ENCODE measurements at places on chromosomes 3 and 15.
A peak's percentile ranks its signal among the peaks of the same experiment; 100 is the strongest.

DNA sequence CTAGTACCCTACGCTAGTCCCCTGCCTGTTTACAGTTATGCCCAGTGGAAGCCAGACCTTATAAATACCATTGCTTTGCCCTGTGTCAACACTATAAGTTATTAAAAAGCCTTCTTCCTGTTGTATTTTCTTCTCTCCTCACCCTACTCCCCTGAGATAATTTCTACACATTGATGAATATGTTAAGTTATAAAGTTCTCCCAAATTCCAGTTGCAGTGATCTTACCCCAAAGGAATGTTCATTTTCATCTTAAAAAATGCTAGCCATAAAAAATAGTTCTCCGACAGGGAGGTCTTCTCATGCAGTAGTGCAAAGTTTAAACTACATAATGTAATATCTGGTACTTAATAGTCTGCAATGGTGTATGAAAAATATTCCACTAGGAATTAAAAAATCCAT lies 58.6 kb downstream of the MAP2K5 start:
- no peak for DNase-seq

DNA sequence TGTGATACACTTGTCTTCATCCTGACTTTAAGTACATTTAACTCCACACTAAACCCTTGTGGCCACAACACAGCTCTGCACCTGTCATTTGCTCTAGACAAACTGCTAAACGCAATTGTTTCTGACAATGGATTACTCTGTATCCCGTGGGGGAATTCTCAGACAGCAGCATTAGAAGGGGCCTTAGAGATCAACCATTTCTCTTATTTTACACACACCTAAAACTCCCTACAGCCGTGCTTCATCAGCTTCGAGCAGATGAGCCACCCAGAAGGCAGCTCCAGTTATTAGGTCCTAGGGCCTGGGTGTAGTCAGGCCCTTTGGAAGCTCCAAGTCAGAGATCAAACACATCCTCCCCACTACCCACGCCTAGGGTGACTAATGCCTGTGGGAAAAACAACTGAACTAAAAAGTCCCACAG lies 1.3 kb upstream of the IL12A start:
- peak; percentile 24 for DNase-seq

DNA sequence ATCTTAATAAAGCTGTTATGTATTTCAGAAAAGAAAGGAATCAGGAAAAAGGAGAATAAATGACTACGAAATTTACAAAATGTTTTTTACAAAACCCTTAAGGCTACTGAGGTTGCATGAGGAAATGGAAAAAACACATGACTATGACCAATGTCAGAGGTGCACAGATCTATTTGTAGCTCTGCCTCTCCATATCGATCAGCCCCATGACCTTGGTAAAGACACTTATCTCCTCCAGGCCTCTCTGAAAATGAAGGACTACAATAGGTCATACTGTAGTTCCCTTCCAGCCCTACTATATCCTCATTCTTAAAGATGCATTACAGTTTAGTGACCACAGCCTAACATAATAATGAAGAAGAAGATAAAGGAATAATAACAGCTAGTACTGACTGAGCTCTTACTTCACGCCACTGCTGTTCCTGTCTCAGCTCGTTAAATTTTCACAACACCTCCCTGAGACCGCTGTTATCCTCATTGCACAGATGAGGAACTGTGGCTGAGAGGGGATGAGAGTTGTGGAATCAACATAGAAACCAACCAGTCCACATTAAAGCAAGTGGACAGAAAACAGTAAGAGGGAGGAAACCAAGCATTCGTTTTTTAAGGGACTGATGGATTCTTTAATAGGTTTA lies 163.2 kb downstream of the MAGI1 start:
- DNase-seq, result no peak

GRCh38 chr3:56762718-56763117 lies 39.0 kb downstream of the ARHGEF3 start:
- DNase-seq, result no peak

GRCh38 chr3:55766753-55767152 lies 279.6 kb upstream of the WNT5A start:
- DNase-seq, result no peak

DNA sequence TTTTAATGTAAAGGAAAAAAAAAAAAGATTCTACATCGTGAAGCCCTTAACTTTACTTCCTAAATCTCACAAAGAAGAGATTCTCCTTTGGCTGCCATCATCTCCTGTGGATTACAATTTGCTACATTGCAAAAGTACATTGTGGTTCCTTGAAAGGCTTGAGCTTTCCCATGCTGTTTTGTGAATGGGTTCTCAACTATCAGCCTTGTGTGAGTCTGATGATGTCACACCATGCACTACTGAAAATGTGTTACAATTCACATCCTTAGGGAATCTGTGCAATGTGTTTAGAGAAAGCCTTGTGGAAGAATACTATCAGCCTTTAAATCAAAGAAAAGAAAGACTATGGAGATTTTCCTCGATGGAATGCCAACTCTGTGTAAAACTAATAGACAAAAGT lies 510.0 kb upstream of the ALCAM start:
- no peak for DNase-seq

GRCh38 chr15:89632563-89633430 lies 22.5 kb downstream of the KIF7 start:
- no peak for DNase-seq

- DNase-seq, result no peak
Measured at GRCh38 chr3:187019542-187020072, 89.3 kb downstream of the ST6GAL1 start.

GRCh38 chr3:58588030-58588614 lies 10.9 kb upstream of the FAM107A start:
- peak; percentile 11 for DNase-seq

DNA sequence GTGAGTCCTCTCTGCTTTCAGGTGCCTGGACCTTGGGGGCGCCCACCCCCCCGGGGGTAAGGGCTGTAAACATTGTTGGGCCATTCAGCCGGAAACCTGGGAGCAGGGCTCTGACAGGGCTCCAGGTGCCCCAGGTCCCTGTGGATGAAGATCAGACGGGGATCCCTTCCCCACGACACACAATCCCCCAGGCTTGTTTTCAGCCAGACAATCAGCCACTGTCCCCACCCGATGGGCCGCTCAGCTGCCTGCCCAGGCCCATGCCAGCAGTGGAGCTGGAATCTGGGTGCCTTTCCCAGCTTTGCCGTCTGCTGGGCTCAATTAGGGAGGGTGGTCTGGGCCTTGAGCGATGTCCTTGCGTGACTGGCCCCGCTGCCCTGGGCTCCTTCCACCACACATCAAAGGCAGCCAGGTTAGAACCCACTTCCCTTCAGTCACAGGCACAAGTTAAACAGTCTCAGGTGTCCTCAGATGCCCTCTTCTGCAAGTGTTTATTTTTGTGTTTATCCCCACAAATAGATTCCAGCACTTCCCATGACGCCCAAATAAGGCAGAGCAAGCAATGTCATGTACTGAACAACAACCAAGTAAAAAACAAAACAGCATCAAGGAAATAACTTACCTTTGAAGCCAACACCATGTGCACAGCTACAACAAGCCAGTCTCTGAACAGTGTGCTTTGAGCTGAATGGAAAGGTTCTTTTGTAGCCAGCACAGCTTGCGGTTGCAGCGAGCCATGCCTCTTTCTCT lies 77.0 kb upstream of the ALDH1A3 start:
- DNase-seq, result no peak

DNA sequence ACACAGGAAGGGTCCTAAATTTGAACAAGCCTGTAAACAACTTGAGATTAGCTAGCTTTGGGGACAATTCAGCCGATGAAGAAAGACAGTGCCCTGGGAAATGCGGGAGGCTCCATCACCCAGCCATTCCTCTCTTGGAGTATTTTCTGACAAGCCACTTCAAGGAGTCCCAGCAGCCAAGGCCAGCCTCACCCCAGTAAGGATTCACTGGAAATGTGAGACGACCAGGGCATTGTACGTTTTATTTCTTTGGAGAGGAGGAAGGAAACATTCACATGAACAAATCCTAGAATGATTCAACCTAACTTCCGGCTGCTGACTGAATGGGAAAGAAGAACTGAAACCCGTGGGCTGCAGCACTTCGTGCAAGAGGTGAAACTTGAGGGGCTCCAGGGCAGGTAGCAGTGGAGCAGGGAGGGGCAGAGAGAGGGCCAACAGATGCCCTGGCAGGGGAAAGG lies 116.4 kb upstream of the ARHGEF3 start:
- DNase-seq, result peak; percentile 72

DNA sequence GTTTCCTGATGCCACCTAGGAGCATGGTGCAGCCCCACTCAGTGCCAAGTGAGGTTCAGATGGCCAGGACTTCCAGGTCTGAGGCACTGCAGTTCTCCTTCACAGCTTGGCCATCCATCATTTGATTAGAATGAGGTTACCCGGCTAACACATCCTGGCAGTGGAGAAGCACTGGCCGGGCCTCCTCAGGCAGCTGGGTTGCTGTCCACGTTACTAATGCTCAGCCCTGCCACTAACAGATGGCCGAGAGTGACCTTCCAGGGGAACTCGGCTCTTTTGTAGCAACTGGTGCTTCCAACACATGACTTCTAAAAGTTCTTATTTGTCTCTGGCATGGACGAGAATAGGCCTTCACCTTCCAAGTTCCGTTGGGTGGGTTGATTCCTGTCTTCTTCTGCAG lies 204.6 kb upstream of the CFAP20DC start:
- DNase-seq, result no peak

All from stimulated activated naive CD8-positive, alpha-beta T cell treated with anti-CD3 and anti-CD28 coated beads, Interleukin-15, Interleukin-2, amounts not matched to agents 100 U/mL and 50 U/mL, for 24 hours (primary cell).